ENCODE measurements at places on chromosomes 2 and 18.

GRCh38 chr18:59459369-59460071 lies 100.5 kb upstream of the LMAN1 start:
- DNase-seq = no peak

GRCh38 chr18:77737405-77737804 lies 487.8 kb downstream of the GALR1 start:
- no peak for DNase-seq

DNA sequence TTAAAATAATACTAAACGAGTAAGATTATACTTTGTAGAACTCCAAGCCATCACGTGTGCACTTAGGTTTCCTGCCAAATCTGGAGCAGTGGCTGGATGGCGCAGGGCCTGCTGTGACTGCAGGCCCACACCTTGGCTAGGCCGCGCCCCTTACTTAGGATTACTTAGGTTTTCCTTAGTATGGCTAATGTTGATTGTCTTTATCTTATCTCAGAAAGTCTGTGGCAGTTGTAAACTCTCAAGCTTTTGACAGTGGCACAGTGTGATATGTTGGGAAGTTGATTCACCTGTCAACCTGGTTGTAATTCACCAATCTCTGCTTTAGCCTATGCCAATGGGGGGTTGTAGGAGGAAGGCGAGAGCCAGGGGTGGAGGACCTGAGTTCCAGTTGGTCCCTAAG lies 208.4 kb downstream of the ZNF407 start:
- DNase-seq = no peak

DNA sequence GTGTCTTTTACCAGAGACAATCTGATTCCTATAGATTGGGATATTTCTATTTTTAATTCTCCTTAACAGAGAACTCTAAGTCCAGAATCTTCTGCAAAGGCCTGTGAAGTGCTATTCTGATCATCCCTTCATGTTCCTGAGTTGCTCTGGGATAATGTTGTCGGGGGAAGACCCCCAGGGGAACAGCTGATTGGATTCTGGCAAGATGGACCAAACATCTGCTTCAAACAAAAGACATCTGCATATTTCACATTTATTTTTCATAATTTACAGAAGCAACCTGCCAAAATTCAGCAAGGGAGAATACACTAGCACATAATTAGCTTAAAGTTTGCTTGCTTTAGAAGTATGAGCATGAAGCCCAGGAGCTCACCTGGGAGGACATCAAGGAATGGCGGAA lies 116.0 kb upstream of the ETAA1 start:
- DNase-seq = no peak

- no peak for DNase-seq
Observed at GRCh38 chr2:39780825-39781600, 2.0 kb upstream of the THUMPD2 start.

DNA sequence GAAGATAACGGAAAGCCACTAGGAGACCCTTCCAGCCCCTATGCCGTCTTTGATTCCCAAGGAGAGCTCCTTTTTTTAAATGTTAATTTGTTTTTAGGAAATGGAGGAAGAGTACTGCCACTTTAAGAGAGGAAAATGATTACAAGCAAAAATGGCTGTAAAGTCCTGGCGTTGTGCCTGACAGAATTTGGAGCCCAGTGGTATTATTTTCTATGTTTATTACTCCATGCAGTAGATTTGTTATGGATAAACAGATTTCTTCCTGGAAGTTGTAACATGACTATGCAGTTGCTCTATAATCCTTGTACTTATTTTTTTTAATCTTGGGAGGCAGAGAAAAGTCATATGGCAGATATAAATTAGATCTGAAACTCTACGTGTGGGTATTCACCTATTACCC lies 141.3 kb downstream of the GBX2 start:
- no peak for DNase-seq

- DNase-seq = no peak
Observed at GRCh38 chr2:74374509-74375205, 5.5 kb downstream of the DCTN1 start.

DNA sequence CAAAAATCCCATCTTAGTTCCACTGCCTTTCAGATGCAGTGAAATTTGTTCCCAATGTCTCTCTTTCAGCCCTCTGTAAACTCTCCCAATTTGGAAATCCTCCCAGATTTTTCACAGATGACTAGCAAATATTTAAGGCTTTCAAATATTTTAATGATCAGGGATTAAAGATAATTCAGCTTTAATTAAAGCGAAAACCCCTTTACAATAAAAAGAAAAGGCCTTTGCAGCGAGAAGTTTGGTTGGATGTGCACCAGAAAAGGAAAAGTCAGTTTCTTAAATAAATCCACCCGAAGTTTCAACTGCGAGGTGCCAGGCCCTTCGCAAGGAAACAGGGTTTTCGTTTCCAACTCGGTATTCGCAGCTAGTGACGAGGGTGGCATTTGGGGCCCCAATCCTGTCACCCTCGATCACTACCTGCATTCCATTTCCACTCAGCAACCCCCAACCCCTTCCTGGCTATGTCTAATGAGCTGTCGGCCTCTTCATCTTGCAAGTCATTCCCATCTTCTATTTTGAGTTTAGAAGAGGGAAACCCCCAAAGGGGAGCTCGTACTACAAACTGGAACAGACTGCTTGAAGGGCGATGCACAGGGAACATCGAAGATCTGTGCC lies 1.5 kb downstream of the RAX start:
- DNase-seq = no peak

- DNase-seq = no peak
Observed at GRCh38 chr2:120606931-120607330, 128.7 kb upstream of the GLI2 start.

- no peak for DNase-seq
Observed at GRCh38 chr18:53534203-53534602, 690.3 kb downstream of the MBD2 start.

DNA sequence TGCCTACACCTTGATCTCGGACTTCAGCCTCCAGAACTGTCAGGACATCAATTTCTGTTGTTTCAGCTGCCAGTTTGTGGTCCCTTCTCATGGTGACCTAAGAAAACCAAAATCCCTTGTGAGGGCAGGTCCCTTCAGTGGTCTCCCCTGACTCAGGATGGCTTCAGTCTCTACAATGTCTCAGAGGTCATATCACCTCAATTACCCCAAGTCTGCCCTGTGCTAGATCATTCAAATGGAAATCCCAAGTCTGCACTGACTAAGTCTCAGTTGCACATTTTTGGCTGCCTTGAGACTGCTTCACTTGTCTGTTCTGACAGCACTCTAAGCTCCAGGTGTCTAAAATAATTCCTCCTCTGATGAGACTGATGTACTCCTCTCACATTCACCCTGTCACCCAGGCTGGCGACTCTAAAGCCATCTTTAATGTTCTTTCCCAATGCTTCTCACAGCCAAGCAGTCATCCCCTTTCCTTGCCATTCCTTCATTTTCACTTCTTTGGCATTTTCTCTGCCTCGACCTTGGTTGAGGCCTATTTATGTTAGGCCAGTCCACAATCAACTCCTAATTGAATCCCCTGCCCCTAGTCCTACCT lies 470.8 kb downstream of the DLGAP1 start:
- DNase-seq = no peak

- DNase-seq = no peak
Observed at GRCh38 chr2:156189143-156189542, 143.4 kb downstream of the NR4A2 start.

GRCh38 chr18:25067275-25068025 lies 284.5 kb downstream of the ZNF521 start:
- DNase-seq = no peak

DNA sequence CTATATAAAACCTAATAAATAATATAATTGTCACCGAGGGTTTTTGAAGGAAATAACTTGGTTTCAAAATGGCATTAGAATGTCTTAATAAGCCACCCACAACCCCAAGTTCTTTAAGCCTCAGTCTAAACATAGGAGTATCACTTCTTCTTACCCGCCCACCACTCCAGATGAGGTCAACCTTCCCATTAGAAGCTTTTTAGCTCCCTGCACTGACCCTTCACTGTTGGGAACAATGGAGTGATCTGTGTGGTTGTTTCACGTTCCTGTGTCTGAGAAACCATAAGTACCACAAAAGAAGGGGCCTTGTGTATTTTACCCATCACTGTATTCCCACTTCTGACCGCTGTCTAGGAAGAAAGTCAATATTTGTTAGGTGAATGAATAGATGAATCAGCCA lies 326.3 kb upstream of the ZNF521 start:
- DNase-seq = no peak

DNA sequence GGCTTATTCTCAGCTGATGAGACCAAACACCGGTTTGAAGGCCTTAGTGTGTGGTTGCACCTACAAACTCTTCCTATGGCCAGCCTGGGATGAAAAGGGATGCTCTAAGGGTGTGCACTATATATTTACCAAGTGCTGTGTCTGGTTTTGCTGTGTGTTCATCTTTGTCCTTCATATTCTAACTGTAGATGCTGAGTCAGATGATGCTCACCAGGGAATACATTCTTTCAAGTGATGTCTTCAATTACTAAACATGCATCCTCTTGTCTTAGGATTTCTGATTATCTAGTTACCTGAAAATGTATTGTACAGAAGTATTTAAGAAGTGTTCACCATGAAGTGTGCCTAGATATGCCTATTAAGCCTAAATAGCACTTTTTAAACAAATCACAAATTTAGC lies 1111.6 kb upstream of the ZEB2 start:
- no peak for DNase-seq

GRCh38 chr18:65221736-65222135 lies 529.1 kb upstream of the CDH7 start:
- no peak for DNase-seq

GRCh38 chr2:12173271-12173942 lies 427.0 kb downstream of the LPIN1 start:
- DNase-seq = no peak

- DNase-seq = no peak
Observed at GRCh38 chr2:128105072-128105471, 14.1 kb downstream of the UGGT1 start.

DNA sequence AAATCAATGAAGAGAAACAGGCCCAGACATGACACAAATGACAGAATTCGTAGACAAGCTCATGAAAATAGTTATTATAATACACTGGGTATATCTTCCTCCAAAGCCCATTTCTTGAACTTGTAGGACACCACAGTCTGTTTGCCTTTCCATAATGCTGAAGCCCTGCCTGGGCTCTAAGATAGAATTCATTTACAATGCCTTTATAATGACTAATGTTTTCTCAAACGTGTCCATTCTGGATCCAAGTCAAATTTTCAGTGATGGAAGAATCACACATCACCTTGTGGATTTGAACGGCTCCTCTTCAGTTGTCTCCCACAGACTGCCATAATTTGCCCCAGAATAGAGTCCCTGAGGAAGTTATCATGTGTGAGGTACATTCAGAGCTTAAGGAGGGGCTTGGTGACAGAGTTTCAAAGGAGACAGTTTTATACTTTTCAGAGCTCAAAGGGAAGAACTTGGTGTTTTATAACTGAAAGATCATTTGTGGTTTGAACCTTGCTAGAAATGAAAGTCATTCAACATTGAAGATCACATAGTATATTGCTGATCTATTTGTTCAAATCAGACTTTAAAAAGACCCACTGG lies 38.2 kb downstream of the CASP8 start:
- no peak for DNase-seq

- no peak for DNase-seq
Observed at GRCh38 chr2:207768866-207769596, 675 bp downstream of the FZD5 start.

DNA sequence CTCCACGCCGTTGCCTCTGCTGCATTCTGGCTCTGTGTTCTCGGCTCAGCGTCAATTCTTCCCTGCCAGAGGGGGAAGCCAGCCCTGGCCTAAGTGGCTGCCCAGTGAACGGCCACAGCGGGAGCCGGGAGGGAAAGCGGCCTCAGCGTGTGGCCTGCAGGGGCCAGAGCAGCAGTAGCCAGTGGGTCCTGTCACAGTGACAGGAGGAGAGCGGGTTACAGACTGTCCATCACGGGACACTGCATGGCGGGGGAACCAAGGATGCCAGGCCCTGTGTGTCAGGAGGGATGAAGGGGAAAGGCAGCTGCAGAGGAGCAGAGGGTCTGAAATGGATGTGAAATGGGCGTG lies 39.7 kb downstream of the PDIA6 start:
- no peak for DNase-seq

- no peak for DNase-seq
Observed at GRCh38 chr2:188983427-188984064, 9.4 kb downstream of the COL3A1 start.

DNA sequence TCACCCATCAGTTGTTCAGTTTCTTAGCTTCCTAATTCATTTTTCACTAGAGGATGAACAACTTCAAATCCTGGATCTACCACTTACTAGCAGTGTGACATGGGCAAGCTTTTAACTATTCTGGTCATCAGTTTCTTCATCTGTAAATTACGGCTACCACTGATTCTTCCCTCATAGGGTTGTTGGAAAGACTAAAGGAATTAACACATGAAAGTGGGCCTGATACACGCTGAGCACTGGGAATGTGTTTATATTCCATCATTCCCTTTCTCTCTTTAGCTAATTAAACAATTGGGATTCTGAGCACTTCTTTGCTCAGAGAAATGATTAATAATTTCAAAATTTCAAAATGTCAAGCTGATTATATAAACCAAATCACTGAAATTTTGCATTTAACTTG lies 862.3 kb upstream of the GCFC2 start:
- no peak for DNase-seq

DNA sequence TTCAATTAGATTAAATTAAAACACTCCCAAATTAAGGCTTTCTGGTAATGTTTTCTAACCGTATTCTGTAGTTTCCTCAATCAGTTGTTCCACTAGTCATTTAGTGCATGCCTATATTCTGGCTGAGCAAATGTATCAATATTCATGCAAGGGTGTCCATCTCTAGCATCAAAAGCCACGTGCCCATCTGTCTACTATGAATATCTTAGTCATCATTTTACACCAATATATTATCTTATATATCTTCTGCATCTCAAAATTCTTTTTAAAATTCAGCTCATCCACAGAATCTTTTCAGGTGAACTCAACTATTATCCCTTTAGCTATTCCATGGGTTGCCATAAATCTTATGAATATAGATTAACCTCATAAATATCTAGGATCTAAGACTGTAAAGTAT lies 488.2 kb downstream of the PARD3B start:
- no peak for DNase-seq

GRCh38 chr2:225534697-225535096 lies 135.2 kb downstream of the NYAP2 start:
- DNase-seq = no peak

- no peak for DNase-seq
Observed at GRCh38 chr2:138121666-138122661, 157.7 kb downstream of the HNMT start.

DNA sequence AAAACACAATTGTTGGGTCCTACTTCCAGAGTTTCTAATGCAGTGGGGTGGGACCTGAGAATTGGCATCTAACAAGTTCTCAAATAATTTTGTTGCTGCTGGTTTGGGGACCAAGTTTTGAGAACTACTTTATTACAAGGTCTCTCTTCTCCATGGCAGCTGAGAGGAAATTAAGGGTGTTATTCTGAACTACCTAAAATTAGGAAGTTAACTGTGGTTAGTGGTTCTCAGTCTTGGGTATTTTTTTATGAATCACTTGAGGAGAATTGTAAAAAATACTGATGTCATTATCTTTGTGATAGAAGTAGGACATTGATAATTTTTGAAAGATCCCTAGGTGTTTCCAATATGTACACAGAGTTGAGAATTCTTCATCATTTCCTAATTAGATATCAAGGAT lies 210.2 kb downstream of the MC4R start:
- no peak for DNase-seq
